ENCODE measurements at places on chromosomes 6 and 20.
A peak's percentile ranks its signal among the peaks of the same experiment; 100 is the strongest.

DNA sequence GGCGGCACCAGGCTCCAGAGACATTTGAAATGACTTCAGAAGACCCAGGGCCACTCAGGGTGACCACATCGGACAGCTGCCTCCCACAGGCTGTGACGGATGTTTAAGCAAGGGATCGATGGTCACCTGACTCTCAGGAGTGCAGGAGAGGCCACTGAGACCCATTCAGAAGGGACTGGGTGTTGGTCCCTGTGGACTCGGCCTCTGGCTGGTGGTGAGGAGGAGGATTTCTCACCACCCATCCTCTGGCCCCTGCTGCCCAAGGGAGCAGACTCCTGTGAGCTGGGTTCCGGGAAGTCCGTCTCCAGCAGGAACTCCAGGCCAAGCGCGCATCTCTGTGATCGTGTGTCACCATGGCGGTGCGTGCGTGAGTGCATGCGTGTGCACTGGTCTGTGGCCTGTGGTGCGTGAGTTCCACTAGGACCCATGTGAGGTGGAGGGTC lies 25.5 kb downstream of the NPEPL1 start:
- no peak for DNase-seq

DNA sequence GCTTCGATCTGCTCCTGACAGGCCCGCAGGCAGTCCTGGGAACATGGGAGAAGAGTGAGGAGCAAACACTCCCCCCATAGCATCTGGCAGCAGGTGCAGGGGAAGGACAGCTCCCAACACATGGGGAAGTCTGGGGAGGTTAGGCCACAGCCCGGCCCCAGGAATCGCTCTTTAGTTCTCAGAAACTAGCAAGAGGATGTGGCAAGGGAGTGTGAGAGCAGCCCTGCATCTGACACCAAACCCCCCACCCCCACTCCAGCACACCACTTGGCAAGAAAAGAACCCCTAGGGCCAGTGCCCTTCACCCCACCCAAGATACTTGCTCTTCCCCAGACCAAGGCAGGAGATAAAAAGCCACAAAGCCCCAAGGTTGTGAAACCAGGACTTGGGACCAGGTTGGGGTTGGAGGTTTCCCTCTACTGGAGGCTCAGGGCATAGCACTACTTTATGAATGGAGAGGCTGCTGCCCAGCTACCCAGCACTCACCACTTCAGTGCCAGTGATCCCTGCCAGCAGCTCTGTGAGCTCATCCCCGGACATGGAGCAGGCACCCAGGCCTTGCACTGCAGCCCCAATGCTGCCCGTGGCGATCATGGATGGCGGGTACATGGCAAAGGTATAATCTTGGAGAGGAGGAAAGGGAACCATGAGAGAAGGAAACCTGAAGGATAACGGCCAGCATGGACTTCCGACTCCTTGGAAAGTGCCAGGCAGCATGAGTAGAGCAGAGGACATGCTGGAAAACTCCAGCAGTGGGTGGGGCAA lies 5.4 kb downstream of the CCND3 start:
- DNase-seq, result peak; percentile 17

GRCh38 chr6:83518816-83519480 lies 6.6 kb downstream of the PRSS35 start:
- DNase-seq, result no peak

DNA sequence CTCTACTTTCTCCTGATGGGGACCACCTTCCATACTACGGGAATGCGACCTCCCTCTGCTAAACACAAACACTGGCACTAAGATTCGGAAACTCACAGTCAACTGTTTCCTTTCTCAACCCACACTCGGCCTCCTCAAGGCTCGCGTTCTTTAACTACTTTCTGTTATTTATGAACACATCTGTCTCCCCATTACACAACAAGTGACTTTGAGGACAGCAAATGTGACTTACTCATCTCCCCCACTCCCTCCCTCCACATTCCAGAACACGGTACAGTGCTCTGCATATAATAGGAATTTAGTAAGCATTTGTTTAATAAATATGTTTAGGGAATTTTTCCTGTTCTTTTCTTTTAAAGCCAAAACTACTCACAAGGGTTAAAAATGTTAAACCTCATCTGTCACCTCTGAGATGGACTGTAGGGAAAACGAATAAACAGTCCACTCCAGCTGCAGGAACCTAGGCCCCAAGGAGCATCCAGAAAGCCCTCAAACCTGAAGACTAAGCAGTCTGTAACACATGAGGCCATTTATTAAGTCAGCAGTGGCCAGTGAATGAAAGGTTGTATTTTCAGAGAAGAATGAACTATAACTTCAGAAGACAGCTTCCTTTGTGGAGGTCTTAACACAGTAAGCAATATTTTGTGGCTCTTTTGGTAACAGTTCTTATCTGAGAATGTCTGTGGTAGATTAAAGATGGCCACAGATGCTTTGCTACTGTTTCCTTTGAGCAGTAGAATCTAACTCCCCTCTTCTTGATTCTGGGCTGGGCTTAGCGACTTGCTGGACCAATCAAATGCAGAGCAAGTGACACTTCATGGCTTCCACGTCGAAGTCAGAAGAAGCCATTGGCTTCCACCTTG lies 209.6 kb upstream of the DTNBP1 start:
- no peak for DNase-seq

GRCh38 chr6:130252527-130253237 lies 29.9 kb upstream of the SAMD3 start:
- no peak for DNase-seq

- no peak for DNase-seq
Observed at GRCh38 chr20:50380697-50381040, 129.5 kb upstream of the PTPN1 start.

DNA sequence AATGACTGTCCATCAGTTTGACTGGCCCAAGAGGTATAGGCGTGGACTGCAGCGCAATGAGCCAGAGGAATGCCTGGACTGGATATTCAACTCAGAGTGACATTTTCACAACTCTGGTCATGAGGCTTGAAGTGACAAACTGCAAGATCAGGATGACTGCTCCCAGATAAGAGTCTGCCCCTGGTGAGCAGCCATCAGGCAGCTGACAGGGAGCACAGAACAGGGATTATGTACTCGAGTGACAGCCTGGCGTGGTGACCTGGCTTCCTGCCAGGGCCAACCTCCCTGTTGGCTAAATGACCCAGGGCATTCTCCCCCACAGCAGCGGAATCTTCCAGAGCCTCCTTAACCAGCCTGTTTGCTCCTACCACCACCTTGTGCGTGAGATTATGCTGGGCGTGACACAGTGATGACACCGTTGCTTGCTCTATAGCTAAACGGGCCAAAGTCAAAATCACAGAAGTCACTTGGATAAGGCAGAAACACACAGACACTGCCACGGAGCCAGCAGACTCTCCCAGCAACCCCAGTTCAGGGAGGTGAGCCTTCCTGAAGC lies 209.1 kb upstream of the JARID2 start:
- DNase-seq, result peak; percentile 21

- DNase-seq, result no peak
Observed at GRCh38 chr6:6861351-6861894, 246.3 kb upstream of the RREB1 start.

GRCh38 chr6:87714093-87714842 lies 12.2 kb upstream of the AKIRIN2 start:
- DNase-seq, result no peak

DNA sequence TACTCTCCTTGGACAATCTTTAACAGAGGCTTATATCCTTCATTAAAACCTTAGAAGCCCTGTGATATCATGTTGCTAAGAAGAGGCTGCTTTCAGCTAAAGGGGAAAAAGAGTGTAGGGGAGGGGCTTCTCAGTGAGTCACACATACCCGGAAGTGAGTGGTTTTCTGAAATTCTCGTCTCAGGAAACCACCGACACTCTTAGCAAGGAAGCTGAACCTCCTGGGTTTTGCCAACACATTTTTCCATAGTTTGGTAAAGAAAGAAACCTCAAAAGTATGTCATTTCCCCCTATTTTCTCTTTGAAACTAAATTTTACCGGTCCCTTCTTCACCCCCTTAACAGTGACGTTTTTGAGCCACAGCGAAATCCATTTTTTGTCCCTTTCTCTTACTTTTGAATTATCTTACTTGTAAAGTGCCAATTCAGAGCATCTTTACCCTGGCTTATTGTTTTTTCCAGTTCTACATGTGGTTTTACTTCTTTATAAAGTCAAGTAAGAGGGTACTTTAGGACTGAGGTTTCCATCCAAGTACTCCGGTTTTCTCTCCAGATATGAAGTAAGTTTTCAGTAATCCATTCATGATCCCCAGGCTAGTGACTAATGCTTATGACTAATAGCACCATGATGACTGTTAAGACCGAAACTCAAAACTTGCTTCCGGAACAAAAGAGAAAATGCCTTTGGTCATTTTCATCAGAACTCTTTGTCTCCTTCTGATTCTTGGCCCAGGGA lies 219.3 kb downstream of the ARHGAP18 start:
- no peak for DNase-seq

DNA sequence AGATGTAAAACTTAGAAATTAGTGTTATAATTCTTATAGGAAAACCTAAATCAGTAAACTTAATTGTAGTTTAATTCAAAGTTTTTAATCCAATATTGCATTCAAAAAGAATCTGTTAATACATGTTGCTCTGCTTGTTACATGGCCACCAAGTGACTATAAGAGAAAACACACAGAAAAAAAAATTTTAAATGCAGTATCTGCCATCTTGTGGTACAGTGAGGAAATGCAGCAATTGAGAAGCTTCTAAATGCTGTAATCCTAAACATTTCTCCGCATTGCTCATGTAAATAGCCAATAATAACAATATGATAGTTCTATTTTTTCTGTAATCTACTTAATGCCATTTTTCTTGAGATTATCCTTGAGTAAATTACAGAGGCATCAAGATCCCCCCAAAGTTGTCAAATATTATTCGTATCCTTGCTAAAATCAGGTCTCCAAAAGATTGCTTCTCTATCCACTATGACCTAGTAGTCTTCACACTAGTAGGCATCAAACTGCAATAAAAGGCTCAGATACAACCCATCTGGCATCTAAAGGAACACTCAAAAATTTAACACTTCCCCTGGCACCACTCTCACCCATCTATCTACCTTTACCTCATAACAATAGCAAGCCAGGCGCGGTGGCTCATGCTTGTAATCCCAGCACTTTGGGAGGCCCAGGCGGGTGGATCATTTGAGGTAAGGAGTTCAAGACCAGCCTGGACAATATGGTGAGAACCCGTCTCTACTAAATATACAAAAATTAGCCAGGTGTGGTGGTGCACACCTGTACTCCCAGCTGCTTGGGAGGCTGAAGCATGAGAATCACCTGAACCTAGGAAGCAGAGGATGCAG lies 34.6 kb downstream of the HDAC2 start:
- peak; percentile 61 for DNase-seq

DNA sequence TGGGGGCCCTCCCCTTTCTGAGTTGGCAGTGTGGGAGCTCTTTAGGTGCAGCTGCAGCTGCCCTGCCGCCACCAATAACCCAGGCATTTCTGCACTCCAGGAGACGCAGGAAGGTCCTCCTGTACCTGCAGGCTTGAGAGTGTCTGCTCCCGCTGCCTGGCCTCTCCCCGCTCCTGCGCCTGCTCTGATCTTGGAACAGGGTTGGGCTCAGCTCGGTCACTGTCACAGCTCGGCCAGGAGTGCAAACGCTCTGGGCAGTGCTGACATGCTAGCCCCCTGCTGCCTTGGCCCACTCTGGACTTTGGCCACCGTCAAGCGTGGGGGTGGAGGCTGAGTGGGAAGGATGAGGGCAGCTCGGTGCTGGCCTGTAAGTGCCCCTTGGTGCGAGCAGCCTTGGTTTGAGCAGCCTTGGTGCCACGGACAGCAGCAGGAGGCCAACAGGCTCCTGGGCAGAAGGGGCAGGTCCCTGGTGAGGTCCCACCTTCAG lies 738.1 kb upstream of the GJE1 start:
- DNase-seq, result no peak

DNA sequence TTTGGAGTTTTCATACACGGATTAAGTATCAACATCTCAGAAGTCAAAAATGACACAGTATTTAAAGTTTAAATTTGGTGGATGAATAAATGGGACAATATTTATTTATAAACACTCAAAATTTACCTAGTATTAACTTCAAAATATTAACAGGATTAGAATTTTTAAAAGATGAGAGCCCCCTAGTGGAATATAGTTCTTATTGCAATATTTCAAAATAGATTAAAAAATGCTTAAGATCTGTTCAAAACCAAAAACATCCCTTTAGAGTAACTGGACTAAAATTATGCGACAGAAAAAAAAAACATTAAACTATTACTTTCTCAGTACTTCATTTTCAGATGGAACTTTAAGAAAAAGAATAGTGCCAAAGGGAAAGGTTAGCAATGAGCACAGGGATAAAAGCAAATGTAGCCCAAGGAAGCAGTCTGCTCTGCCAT lies 56.6 kb downstream of the SNX14 start:
- DNase-seq, result peak; percentile 27

Data from DMS79 treated with DMSO at 0.1 percent for 48 hours (cell line).